ENCODE measurements at places on chromosomes 6 and 20. TPM values are rescaled to one million over a fixed set of nuclear protein-coding genes. Genes with fewer than 3 reads are reported as not detected.

FAM83C gene
- 0.06 TPM for total RNA-seq

TSPO2 gene
- total RNA-seq = not detected

PXDC1 gene
- 18.9 TPM for total RNA-seq

KCNS1 gene
- not detected for total RNA-seq

DDX39B gene
- 373 TPM for total RNA-seq

HDGFL1 gene
- total RNA-seq = not detected

PSORS1C1 gene
- 4.2 TPM for total RNA-seq

LTA gene
- total RNA-seq = 0.23 TPM

CD40 gene
- total RNA-seq = 4.8 TPM

ABRACL gene
- 66.8 TPM for total RNA-seq

RBM24 gene
- 9.9 TPM for total RNA-seq

BCKDHB gene
- 4.9 TPM for total RNA-seq

BMP7 gene
- 0.72 TPM for total RNA-seq

ZNF451 gene
- 7.8 TPM for total RNA-seq

Data from A549 treated with CORT108297 at 1 μM for 4 hours (cell line).